CD4-positive, alpha-beta T cell treated with Interleukin-4 for 4 hours (primary cell): ENCODE measurements at places on chromosomes 12 and 14.

DNA sequence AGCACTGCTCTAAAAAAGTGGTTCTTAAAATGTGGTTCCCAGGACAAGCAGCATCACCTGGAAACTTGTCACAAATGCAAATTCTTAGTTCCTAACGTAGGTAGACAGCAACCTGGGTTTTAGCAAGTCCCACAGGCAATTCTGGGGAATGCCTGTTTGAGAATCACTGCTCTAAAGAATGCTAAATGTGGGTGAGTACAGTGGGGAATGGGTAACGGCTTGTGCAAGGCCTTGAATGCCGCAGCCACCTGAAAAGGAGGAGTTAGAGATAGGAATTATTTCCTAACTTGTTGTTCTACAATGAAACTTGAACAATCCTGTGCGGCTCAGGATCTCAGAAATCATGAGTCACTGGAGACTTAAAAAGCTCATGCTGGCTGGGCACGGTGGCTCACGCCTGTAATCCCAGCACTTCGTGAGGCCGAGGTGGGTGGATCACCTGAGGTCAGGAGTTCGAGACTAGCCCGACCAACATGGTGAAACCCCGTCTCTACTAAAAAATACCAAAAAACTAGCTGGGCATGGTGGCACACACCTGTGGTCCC, 34.9 kb downstream of the GNS start:
- no peak for DNase-seq

- no peak for DNase-seq
Observed at GRCh38 chr14:56431013-56431412, 148.6 kb upstream of the TMEM260 start.

- no peak for DNase-seq
Observed at GRCh38 chr12:57031789-57032188, 15.5 kb upstream of the TAC3 start.

GRCh38 chr14:84108746-84109457, 1421.0 kb upstream of the FLRT2 start:
- DNase-seq: no peak

DNA sequence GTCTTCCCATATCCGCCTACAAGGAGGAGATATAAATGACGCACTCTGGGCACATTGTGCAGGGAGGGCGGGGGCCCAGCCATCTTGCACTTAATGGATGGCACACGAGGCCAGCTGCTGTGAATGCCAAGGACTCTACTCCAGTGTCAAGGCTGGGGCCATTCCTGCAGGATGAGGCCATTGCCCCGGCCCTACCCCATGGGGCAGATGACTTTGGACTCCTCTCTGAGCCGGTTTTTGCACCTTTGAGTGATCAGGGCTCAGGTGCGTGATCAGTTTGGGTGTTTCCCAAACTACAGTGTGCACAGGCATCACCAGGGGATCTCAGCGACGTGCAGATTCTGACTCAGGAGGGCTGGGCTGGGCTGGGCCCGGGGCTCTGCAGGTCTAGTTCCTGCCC, 16.1 kb downstream of the MMAB start:
- DNase-seq: no peak

DNA sequence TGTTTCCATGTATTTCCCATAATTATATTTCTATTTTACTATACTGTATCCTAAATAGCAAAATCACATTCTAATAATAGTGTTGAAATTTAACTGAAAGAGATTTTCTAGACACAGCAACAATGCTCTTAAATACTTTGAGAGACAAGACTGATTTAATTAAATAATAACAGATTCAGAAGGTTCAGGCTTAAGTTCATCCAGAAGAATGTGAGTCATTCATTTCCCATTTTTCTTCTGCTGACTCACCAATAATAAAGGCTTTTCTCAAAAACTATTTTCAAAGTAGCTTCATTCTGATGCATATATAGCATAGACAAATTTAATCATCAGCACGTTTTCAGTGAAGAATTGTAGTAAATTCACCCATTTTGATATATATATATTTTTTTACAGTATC, 481.4 kb downstream of the MDGA2 start:
- DNase-seq: no peak

DNA sequence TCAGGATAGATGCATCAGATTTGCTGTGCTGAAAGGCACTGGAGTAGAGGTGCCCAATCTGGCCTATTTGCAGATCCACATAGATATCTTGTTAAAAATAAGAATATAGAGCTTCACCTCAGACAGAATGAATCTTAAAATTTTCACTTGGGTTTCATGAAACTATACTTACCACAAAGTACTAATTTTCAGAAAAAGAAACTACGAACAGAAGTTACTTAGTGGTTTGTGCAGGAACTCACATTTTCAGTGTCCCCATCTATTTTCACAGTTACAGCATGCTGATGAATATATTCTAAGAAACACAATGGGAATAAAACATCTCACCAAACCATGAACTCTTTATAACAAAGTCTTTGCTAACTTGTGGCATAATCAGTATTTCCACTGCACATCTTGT, 449.4 kb downstream of the RERGL start:
- no peak for DNase-seq

GRCh38 chr12:80710727-80711449, 3.5 kb downstream of the MYF6 start:
- no peak for DNase-seq

- no peak for DNase-seq
Observed at GRCh38 chr12:109258607-109259544, 50.2 kb downstream of the FOXN4 start.

DNA sequence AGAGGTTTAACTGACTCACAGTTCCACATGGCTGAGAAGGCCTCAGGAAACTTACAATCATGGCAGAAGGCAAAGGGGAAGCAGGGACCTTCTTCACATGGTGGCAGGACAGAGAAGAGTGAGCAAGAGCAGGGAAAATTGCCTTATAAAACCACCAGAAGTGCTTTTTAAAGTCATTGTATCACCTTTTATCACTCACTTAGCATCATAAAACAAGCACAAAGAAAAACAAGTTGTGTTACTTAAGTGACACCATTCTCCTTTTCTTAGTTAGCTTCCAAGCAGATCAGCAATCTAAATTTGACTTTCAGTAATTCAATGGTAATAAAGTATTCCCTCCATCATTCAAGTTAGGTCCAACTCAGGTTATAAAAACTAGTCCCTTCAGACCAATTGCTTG, 28.5 kb downstream of the OSBPL8 start:
- no peak for DNase-seq

DNA sequence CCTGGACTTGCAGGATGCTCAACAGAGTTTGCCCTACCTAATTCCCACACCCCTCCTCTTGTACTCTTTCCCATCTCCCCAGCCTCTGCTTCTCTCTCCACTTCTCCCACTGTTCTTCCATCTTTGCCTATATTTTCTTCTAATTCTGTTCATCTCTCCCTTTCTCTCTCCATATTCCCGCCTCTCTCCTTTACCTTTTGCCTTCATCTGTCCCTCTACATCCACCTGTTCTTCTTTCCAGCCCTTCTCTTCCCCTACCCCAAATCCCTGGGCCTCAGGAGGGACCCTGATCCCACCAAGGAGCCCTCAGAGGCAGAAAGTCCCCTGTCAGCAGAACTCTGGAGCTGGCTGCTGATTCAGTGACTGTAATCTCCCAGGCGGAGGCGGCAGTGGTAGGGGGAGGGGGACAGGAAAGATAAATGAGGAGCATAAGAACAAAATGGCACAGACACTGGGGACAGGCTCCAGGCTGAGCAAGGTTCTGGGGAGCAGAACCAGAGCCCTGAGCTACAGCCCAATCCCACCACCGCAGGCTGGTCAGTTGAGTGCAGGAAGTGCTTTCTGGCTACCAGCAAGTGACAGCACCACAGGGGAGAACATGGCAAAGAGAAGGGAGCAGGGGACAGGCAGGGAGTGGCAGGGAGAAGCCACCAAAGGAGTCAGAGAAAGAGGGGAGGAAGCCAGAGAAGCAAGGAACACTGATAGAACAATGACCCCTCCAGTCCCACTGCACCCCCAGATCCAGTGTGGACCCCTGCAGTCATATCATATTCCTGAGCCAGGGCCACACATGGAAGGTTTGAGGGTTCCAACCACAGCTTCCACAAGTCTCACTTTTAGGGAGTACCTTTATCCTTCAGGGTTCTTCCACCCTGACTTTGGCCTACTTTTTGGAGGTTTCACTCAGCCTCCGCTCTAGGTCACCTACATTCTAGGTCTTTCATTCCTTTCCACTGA, 27.0 kb downstream of the SMUG1 start:
- DNase-seq: no peak

DNA sequence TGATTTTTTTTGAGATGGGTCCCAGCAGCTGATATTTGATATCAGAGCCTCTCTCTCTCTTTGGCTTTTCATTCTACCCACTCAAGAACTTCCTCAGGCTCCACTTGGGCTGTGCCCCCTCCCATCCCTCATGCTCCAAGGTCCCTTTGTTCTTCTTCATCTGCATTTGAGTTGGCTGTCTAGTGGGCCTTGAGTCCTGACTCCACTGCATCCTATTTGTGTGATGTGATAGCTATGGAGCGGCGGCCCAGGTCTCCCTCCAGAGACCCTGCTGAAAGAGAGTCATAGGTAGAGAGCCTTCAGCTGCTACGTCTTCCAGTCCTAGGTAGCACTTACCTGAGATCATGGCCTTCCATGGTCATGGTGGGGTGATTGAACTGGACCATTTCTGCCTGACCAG, 123.1 kb upstream of the VRK1 start:
- no peak for DNase-seq

DNA sequence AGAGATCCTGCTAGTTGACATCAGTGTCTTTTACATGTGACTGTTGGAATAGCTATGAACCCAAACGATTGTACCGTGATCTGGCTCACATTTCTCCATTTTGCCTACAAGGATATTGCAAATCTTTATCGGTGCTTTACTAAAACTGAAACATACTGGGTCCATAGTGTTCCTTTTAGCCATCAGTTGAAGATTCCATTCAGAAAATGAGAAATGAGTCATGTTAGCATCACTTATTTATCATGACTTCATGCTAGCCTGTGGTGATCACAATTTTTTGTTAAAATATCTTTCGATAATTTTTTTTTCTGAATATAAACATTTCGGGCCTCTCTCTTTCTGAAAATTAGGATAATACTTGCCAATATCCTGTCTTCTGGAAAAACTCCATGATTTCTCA, 210.3 kb downstream of the EGLN3 start:
- no peak for DNase-seq

GRCh38 chr12:118065380-118065779, 4.4 kb upstream of the WSB2 start:
- DNase-seq: no peak

- no peak for DNase-seq
Observed at GRCh38 chr12:11992515-11992914, 78.2 kb upstream of the BCL2L14 start.

- DNase-seq: no peak
Observed at GRCh38 chr12:111455448-111456320, 50.0 kb downstream of the SH2B3 start.

- no peak for DNase-seq
Observed at GRCh38 chr12:46795988-46796387, 29.8 kb downstream of the SLC38A4 start.

DNA sequence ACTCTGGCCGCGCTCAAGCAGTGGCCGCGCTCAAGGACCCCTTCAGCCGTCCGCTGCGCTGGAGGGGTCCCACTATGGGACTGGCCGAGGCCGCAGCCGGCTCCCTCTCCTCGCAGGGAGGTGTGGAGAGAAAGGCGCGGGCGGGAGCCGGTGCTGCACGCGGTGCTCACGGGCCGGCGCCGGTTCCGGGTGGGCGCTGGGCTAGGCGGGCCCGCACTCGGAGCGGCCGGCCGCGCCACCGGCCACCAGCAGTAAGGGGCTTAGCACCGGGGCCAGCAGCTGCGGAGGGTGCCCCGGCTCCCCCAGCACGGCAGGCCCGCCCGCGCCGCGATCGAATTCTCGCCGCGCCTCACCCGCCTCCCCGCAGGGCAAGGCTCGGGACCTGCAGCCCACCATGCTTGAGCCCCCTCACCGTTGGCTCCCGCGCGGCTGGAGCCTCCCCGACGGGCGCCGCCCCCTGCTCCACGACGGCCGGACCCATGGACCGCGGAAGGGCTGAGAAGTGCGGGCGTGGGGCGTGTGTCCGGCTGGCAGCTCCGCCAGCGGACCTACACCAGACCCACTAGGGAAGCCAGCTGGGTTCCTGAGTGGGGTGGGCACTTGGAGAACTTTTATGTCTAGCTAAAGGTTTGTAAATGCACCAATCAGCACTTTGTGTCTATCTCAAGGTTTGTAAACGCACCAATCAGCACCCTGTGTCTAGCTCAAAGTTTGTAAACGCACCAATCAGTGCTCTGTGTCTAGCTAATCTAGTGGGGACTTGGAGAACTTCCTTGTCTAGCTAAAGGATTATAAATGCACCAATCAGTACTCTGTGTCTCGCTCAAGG, 49.5 kb downstream of the KLHL28 start:
- DNase-seq: no peak

- DNase-seq: no peak
Observed at GRCh38 chr12:72077111-72077820, 138.6 kb downstream of the TPH2 start.

- DNase-seq: no peak
Observed at GRCh38 chr12:108581311-108582227, 16.3 kb downstream of the TMEM119 start.

- no peak for DNase-seq
Observed at GRCh38 chr12:112870267-112870980, 36.3 kb upstream of the OAS1 start.
